ENCODE measurements at places on chromosomes 1 and 21.

GRCh38 chr1:36093226-36093625, 4.5 kb downstream of the ADPRS start:
- H3K27me3 ChIP-seq, result no peaks in the 10 kb centered on the region
- no peak for DNase-seq
- H3K36me3 ChIP-seq, result peaks cover 19% of the 10 kb centered on the region
- H3K27ac ChIP-seq, result no peak overlapping the region
- H3K4me1 ChIP-seq, result peaks cover 22% of the 10 kb centered on the region

DNA sequence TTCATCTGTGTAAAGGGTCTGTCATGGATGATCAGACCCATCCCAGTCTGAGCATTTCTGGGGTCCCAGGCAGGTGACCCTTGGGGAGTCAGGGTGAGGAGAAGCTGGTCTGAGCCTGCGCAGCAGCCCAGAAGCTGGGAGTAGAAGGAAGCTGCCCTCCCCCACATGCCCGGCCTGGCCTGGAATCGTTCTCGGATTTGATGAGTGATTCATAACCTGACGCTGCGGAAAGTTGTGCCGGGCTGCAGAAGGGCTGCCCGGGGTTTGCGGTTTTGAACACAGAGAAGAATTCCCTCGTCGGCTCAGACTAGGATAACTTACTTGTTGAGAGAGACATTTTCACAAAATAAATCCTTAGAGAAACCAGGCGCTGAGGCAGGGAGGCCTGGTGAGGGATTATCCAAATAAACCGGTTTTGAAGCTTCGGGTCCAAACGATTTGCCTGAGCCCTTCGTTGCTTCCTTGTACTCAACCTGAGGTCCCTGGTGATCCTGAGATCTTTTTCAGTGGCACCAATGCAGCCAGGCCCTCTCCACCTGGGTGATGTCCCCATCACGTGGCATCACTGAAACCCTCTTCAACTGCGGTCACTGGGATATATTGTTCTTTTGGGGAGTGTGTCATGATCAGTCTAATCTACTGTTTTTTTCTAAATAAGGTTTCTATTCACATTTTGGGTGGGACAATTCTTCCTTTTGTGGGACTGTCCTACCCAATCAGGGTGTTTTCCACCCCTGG, 29.2 kb downstream of the EPHB2 start:
- H3K27me3 ChIP-seq, result peaks cover 20% of the 10 kb centered on the region
- H3K4me3 ChIP-seq, result no peak overlapping the region
- no peaks in the 10 kb centered on the region for H3K36me3 ChIP-seq

DNA sequence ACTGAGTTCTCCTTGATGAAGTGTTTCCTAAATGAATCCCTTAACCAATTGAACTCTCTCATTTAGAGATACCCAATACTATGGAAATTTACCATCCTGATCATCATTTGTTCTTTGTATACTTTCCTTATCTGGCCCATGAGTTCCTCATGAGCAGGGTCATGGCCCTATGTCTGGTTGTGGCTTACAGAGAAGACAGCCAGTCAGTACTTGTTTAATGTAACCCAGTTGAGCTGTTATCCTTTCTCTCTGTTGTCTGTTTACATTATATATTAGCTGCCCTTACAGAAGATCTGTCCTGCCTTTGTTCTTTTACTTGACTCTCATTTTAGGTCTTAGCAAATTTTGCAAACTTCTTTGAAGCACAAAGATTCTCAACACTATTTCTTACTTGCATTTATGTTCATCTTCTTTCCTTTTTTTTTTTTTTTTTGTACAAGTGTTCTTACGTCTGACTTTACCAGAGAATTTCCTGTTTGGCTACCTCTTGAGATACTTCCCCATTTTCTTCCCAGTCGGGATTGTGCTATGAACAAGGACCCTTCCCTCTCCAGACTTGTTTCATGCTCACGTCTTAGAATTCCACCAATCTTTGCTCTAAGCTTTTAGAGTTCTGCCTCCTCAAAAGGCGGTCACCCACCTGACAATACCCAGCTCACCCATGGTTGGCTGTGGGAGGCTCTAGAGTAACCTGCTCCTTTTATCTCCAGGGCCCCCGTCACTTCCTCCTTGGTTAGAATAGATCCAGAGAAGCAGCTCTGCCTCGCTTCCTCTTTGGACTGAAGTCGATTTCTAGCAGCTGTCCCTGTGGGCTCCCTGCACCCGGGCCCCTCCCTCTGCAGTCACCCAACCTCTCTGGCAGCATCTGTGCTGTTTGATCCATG, 53.6 kb upstream of the RUNX1 start:
- no peak overlapping the region for H3K4me3 ChIP-seq
- DNase-seq, result no peak
- no peaks in the 10 kb centered on the region for H3K27me3 ChIP-seq
- no peaks in the 10 kb centered on the region for H3K4me1 ChIP-seq
- H3K36me3 ChIP-seq, result no peaks in the 10 kb centered on the region
- no peak overlapping the region for H3K27ac ChIP-seq

DNA sequence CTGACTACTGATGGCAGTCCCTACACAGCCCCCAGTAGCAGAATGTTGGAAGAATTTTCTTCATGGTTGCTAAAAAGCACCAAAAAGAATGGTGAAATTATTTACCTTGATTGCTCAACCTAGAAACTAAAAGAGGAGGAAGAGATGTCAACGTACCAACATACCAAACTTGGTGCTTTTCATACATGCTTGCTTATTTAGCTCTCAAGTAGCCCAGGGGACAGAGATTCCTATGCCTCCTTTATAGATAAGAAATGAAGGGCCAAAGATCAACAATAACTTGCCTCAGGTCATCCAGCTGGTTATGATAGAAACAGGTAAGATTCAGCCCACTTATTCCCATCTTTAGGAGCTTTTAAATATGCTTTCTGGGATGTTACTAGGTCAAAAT, 170.6 kb downstream of the PIGK start:
- no peak overlapping the region for H3K27ac ChIP-seq
- H3K27me3 ChIP-seq, result peaks cover 12% of the 10 kb centered on the region
- no peak for DNase-seq
- no peaks in the 10 kb centered on the region for H3K36me3 ChIP-seq

DNA sequence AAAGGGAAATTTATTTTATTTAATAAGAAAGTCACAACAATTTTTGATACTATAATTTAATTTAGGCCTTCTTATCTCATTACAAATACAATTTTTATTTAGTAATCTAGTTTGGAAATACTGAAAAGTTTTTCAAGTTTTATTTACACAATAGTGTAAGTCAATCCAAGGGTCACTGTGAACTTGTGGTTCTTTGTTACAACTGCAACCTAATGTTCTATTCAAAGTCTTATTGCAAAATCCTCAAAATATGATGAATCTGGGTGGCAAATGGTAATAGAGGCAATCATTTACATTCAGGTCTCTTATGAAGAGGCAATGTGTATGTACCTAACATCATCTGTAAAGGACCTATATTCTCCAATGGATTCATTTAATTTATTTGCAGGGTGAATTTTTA, 421.2 kb downstream of the DPYD start:
- H3K27me3 ChIP-seq, result no peaks in the 10 kb centered on the region
- H3K36me3 ChIP-seq, result peaks cover 1% of the 10 kb centered on the region
- DNase-seq, result no peak
- H3K27ac ChIP-seq, result no peak overlapping the region
- no peak overlapping the region for H3K4me3 ChIP-seq

DNA sequence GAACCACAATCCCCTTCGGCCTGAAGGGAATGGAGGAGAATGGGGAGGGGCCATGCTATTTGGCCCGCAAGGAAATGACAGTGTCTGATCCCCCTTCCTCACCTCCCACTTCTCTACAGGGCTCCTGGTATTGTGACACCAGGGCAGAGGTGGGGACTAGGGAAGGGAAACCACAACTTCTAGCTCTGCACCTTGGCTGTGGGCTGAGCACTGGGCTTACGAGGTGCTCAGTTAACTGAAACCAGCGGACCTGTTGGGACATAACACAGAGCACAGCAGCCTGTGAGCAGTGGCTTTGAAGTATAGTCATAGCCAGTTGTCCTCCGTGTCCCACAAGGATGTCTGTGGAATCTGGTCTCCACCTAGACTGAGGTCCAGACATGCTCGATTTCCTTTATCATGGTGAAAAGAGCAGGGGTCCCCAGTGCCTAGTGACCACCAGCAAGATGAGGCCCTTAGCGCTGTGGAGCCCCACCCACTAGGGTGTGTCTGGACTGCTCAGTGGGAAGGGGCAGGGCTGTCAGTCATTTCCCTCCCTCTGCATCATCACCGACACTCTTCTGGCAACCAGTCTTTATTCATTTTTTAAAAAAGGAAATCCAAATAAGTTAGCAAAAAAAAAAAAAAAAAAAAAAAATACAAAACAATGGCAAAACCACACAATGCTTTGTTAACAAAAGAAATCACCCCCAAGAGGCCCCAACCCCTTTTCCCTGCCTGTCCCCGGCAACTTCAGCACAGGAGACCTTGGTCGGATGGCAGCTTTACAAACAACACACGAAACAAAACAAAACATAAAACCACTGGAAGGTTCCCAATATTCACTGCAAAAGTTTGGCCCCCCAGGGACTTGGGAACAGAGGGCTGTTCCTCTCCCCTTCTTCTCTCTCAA, 3.0 kb downstream of the MYOG start:
- H3K27me3 ChIP-seq, result peaks cover 70% of the 10 kb centered on the region
- no peaks in the 10 kb centered on the region for H3K36me3 ChIP-seq
- no peaks in the 10 kb centered on the region for H3K4me1 ChIP-seq
- no peak overlapping the region for H3K4me3 ChIP-seq

DNA sequence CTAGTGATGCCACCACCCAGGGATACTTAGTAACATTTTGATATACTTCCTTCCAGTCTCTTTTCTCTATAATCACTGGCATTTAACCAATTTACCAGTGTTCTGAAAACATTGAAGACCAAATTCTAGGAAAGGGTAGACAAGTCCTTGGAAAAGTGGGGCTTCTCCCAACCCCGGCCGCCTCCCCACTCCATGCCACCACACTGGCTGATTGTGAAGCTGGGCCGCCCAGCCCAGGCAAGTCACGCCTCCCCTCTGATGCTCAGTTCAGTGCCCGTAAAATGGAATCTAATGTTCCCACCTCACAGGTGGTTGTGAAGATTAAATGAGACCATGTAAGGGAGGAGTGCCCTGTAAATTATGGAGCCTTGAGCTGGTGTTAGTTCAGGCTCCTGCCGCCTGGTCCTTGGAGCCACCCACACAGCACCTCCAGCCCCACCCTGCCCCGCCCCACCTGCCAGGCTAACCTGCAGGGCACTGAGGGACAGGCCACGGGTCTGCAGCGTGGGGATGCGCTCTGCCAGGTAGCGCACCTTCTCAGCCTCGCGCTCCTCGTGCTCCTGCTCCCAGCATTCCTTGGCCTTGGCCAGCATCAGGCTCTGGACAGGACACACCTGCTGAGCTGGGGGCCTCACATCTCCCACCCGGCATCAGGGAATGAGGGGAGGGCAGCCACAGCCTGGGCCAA, 7.3 kb downstream of the TNNI1 start:
- H3K27me3 ChIP-seq, result peaks cover 46% of the 10 kb centered on the region
- no peak overlapping the region for H3K27ac ChIP-seq
- no peaks in the 10 kb centered on the region for H3K4me1 ChIP-seq
- no peak for DNase-seq
- no peaks in the 10 kb centered on the region for H3K36me3 ChIP-seq
- no peak overlapping the region for H3K4me3 ChIP-seq

- no peaks in the 10 kb centered on the region for H3K27me3 ChIP-seq
- no peaks in the 10 kb centered on the region for H3K36me3 ChIP-seq
- no peaks in the 10 kb centered on the region for H3K4me1 ChIP-seq
- no peak overlapping the region for H3K27ac ChIP-seq
Measured at GRCh38 chr1:238052496-238053266, 162.0 kb upstream of the ZP4 start.

DNA sequence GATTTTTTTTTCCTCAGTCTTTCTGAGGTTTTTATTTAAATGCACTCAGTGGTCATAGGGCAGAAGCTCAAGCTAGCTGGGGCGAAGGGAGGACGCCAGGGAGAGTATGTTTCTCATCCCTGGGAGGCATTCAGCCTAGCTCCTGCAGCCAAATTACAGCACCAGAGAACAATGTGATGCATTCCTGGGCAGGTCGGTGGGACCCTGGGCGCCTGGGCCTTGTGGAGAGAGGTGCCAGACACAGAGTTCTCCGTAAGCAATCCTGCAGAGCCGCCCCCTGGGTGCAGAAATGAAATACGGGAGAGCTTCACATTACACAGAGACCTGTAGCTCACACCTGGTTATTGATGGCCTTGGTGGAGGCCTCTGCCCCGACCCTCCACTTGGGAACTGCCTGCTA, 15.5 kb downstream of the WNT2B start:
- H3K27me3 ChIP-seq, result no peaks in the 10 kb centered on the region
- DNase-seq, result no peak
- H3K36me3 ChIP-seq, result no peaks in the 10 kb centered on the region
- H3K4me3 ChIP-seq, result no peak overlapping the region
- no peak overlapping the region for H3K27ac ChIP-seq
- H3K4me1 ChIP-seq, result no peaks in the 10 kb centered on the region

DNA sequence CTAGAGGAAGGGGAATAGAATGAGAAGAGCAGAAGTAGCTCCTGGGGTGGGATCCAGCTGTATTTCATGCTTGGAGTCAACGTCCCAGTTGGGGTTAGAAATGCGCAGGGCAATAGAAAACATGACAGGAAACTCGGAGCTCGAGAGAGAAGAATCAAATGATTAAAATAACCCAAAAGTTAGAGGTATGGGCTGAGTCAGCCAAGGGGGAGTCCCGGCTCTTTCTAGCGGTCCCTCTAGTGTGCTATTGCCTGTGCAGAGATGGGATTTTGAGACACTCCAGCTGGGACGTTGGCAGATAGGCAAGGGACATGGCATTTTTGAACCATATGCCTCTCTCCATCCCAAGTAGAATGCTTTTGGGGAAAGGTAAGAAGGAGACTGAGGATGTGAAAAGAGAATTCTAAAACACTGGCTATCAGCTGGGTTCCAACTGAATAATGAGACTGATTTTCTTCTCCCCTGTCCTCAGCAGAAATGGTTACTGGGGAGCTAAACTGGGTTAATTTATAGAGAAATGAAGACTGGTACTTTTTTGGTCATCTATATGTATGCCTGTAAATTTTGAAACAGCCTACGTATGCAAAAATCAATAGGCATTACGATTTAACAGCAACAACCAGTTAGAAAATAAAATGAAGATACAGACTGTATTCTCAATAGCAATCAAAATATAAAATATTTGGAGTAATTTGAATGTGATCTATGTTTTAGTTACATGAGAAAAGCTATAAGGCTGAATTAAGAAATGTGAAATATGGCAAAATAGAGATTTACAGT, 7.0 kb upstream of the VPS26C start:
- no peak overlapping the region for H3K4me3 ChIP-seq
- no peak overlapping the region for H3K27ac ChIP-seq
- no peak for DNase-seq
- no peaks in the 10 kb centered on the region for H3K4me1 ChIP-seq
- no peaks in the 10 kb centered on the region for H3K36me3 ChIP-seq

- H3K36me3 ChIP-seq, result no peaks in the 10 kb centered on the region
- no peak overlapping the region for H3K27ac ChIP-seq
- DNase-seq, result no peak
- H3K4me1 ChIP-seq, result no peaks in the 10 kb centered on the region
- no peak overlapping the region for H3K4me3 ChIP-seq
Measured at GRCh38 chr21:31766899-31767298, 35.0 kb upstream of the SCAF4 start.
